ENCODE measurements at places on chromosomes 1 and 21.

- no peak for DNase-seq
Observed at GRCh38 chr21:30580132-30580531, 10.1 kb downstream of the KRTAP22-2 start.

DNA sequence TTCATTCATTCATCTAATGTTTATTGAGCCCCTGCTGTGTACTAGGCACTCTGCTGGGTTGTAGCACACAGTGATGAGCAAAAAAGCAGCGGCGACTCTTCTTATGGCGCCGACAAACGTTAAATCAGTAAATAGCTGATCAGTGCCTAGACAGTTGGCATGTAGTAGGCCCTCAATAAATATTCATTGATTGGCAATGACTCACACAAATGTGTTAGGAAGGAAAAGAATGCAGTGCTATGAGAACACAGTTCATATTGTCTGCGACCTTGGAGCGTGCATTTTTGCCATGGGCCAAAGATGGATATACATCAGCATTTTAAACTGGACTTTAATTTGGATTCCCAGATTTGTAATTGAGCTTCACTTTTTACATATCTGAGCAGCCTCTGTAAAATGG is 52.0 kb downstream of the PRDM2 start:
- DNase-seq, result no peak

- DNase-seq, result no peak
Observed at GRCh38 chr1:11918799-11919519, 7.3 kb downstream of the KIAA2013 start.

GRCh38 chr1:162062542-162063015 is 6.9 kb upstream of the NOS1AP start:
- no peak for DNase-seq

DNA sequence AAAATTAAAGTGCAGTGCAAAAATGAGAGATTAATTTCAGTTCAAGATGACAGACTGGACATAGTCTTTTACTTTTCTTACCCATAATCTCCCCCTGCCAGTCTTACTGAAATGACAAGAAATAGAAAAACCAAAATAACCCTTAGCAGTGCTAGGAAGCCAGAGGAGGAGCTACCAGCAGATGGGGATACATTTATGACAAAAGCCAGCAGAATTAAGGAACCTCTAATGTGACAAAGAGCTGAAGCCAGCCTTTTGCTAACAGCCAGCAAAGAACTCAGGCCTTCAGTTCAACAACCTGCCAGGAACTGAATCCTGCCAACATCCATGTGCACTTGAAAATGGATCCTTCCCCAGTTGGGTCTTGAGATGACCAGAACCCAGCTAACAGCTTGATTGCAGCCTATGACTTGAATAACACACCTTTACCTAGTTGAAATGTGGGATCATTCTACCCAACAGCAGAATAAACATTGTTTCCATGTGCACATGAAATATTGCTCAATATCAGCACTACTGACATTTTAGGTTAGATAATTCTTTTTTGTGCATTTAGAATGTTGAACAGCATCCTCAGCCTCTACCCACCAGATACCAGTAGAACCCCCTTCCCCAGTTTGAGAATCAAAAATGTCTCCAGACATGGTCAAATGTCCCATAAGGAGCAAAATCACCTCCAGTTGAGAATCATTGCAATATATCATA is 7.9 kb upstream of the TRAF5 start:
- DNase-seq, result no peak

DNA sequence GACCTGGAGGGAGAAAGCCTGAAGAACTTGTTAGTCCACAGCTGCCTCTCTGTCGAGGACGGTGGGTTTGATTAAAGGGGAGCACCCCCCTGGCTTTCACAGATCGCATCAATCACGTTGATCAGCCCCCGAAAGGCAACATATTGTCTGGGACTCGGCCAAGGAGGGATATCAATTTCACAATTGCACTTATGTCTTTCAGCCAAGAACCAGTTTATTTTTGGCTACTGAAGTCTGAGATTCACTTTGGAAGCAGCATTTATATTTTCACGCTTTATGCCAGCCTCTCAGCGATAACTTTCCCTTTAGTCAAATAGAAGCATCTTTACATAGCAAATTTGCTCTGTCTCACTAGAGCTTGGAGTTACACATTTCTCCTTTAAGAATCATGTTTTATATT is 253.2 kb upstream of the RRP15 start:
- no peak for DNase-seq

GRCh38 chr1:19824541-19824940 is 9.5 kb upstream of the RNF186 start:
- no peak for DNase-seq

DNA sequence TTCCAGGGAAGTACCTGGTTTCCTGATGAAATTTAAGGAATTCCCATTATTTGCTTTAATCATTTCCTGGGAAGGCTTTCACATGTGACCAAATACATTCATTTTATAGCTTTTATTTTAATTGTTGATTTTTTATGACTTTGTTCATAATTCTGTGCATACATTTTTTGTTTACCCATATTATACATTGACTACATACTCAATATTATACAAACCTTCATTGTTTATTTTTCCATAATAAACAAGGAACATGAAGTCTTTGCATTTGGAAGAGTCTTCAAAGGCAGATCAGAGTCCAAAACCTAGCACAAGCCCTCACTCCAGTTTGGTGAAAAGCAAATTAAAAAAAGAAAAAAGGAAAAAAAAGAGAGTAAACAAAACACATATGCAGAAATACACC is 218.3 kb upstream of the NRIP1 start:
- DNase-seq, result no peak

DNA sequence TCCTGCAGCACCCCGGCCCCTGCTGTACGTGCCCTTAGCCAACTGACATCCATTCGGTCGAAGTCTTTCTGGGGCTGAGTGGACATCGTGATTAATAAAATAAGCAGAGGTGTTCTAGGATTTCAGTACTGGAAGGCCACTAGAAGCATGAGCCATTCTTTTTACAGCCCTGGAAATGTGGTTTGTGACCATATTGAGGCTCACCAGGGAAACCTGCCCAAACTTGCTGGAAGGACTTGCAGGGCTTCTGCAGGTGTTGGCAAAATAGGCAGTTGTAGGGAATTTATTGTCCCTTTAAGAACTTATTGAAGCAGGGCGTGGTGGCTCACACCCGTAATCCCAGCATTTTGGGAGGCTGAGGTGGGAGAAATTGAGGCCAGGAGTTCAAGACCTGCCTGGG is 80.8 kb downstream of the DOP1B start:
- no peak for DNase-seq

DNA sequence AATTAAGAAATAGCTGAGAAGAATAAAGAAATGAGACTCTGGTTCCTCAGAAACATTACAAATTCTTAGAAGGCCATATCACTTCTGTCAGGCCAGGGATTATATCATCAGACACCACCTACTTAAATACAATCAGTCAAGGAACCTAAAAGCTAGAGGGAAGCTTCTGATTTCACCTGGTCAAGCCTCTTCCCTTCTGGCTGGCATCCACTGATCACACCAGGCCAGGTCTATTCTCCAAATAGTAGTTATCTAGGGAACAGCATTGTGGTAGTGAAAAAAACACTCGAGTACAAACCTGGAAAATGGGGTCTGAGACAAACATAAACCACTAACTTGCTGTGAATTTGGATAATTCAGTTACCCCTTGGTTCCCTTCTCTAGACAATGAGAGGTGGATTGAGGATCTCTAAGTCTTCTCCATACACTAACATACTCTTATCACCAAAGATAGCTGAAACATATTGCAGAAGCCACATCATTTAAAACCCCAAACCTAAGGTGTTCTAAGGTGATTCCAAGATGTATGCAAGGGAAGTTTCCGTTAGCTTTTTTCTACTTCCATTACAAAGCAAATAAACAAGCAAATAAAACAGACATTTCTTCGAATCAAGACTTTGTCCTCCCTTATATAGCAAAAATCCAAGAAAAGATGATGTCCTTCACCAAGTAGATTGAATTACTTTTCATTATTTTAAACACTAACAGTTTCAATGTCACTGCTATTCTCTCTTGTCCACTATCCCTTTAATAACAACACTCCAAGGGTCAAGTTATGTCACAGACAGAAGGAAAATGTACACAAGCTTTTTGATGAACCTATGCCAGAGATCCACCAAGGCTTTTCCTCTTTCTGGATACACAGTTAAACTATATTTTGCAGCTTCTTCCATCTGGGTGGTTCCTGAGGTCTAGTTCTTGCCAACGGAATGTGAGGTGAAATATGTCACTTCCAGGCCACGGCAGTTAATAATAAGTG is 212.9 kb downstream of the KCNH1 start:
- no peak for DNase-seq

DNA sequence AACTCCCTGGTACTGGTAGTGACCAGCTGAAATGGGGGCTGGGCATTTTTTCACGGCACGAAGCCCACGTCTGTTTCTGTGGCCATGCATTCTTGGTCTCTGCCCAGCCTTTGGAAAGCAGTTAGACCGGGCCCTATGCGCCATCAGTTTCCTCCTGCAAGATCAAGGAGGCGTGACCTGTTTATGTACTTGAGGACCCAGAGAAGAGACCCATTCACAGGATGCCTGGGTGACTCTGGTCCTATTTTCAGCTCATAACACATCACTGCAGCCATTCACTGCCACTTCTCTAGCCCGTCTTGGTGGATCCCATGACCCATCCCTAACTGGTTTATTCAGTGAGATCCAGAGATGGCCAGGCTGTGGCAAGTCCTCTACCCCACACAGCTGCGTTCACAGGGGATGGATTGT is 70.4 kb downstream of the SPSB1 start:
- DNase-seq, result no peak

Measured in SIG-M5 (cell line).